ENCODE measurements at places on chromosomes 2 and 18. TPM values are rescaled to one million over a fixed set of nuclear protein-coding genes. Genes with fewer than 3 reads are reported as not detected.

Gene LANCL1
- polyA plus RNA-seq: 77.3 TPM

Gene KIDINS220
- 109 TPM for polyA plus RNA-seq

Gene C1D
- polyA plus RNA-seq: 43.4 TPM

Gene MAIP1
- 24.4 TPM for polyA plus RNA-seq

Gene UGT1A4
- not detected for polyA plus RNA-seq
